ENCODE measurements at places on chromosomes 16 and 17.

GRCh38 chr17:78683408-78683961 lies 98.6 kb downstream of the CYTH1 start:
- DNase-seq: no peak

DNA sequence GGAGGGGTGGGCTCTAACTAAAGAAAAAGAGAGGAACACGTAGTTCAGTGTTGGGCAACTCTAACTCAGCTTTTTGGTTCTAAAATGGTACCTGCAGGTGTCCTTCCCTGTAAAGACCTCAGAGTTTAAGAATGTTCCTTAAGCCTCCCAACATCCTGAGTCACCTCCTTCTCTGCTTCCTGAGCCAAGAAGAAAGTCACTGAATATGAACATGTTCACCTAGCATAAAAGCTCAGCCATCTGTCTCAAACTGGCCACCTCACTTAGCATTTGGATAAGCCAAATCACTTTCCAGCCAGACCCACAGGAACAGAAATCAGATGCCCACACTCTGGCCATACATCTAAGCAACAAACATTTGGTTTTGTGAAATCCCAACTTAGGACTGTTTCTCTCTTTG lies 3.7 kb downstream of the TMEM98 start:
- DNase-seq: no peak

- DNase-seq: no peak
Measured at GRCh38 chr16:23382279-23382678, 70.7 kb downstream of the COG7 start.

GRCh38 chr17:53949473-53950090 lies 126.9 kb downstream of the KIF2B start:
- DNase-seq: no peak

GRCh38 chr16:84068041-84068440 lies 25.4 kb upstream of the SLC38A8 start:
- DNase-seq: no peak

DNA sequence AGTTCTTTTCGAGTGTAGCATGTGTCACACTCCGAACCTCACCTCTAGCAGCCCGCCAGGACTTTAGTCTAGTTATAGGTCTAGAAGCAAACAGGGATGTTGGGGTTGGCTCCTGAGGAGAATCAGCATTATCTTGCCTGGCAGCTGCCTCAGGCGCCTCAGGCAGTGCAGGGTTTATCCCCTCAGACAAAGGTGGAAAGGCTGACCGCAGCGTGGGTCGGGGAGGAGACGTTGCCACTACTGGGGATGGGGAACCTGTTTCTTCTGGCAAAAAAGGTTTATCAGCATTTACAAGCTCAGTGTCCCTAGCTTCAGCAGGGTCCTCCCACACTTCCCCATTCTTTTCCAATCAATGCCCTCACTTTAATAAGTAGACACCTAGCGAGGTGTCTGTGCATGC lies 40.6 kb downstream of the CRISPLD2 start:
- no peak for DNase-seq

- DNase-seq: no peak
Measured at GRCh38 chr17:64212122-64212521, 50.9 kb downstream of the TEX2 start.

DNA sequence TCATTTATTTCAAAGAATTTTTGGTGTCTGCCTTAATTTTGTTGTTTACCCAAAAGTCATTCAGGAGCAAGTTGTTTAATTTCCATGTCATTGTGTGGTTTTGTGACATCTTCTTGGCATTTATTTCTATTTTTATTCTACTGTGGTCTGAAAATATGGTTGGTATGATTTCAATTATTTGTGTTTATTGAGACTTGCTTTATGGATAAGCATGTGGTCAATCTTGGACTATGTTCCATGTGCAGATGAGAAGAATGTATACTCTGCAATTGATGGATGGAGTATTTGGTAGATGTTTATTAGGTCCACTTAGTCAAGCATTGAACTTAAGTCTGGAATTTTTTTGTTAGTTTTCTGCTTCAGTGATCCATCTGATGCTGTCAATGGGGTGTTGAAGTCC lies 383.0 kb downstream of the PMP22 start:
- no peak for DNase-seq

GRCh38 chr17:13051915-13052314 lies 34.1 kb upstream of the ELAC2 start:
- DNase-seq: no peak

DNA sequence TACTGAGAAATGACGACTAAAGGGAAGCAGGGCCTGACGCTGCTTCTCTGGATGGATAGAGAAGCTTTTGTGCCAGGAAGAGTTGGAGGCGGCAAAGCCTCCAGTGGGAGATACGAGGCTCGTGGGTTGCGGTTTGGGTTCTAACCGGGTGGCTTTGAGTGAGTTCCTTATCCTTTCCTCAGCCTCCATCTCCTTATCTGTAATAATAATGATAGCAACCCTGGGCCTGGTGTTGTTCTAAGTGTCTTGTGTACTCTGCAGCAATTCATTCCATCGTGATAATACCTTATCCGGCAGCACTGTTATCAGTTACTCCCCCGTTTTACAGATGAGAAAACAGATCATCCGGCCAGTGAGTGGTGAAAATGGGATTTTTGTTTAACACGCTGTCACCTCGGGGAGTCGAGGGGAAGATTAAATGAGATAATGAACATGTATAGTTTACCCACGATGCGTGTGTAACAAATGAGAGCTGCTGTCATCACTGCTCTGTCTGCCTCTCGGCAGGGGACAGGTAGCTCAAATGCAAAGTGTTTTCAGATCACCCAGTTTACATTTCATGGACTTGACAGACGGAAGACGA lies 52.0 kb upstream of the LHX1 start:
- no peak for DNase-seq

GRCh38 chr16:85940214-85940613 lies 41.3 kb downstream of the IRF8 start:
- no peak for DNase-seq

DNA sequence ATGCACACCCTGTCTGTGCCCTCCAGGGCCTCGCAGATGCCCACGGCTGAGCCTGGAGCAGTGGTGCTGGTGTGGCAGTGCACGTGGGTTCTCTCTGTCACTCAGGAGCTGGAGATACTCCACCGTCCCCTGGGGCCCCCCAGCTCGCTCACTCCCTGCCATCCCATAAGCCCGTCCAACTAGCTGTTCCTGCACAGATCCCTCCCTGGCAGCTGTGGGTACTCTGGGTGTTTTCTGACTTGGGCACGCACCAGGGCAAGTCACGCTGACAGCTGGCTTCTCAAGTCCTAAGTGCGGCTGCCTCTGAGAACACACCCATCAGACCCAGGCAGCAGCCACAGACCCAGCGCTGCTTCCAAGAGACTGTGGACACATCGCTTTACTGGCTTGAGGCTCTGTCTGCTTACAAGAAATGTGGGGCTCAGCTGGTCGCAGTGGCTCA lies 25.4 kb upstream of the ITGB4 start:
- no peak for DNase-seq

DNA sequence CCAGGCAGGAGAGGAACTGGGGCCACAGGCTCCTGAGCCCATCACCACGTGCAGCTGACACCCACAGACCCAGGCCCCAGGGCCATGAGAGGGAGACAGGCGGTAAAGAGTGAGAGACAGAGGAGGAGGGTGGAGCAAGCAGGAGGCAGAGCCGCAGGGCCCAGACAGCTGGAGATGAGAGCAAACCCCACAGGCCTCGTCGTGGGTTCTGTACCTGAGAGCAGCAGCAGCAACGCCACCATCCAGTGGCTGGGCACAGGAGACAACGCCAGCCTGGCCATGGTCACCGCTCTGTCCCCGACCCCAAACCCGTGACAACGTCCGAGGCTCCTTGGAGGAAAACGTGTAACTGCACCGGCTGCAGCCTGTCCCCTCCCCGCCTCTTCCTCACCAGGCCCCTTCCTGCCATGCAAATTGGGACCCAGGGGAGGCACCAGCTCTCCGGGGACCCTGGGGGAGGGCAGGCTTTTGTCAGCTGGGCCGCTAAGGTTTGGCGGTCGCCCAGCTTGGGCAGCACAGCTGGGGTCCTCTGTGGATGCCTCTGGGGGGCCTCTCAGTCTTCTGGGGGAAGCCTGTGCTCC lies at the start of gene CD79B:
Gene CD79B, minus strand, starts transcription at position 351 of the 581 bp plus-strand sequence. Its CDS starts 70 bp downstream, at position 281.
- DNase-seq: peak; percentile 88

- DNase-seq: no peak
Measured at GRCh38 chr17:38967290-38967738, at the start of gene FBXO47. TSS of gene FBXO47 (minus strand) at chr17:38967403. CDS start at chr17:38963025, 4,378 bp downstream.

Measured in GM12891 (cell line).